ENCODE measurements at places on chromosomes 3 and 15.

- DNase-seq = no peak
These were observed 116.7 kb downstream of the WDR76 start for GRCh38 chr15:43943511-43943910.

DNA sequence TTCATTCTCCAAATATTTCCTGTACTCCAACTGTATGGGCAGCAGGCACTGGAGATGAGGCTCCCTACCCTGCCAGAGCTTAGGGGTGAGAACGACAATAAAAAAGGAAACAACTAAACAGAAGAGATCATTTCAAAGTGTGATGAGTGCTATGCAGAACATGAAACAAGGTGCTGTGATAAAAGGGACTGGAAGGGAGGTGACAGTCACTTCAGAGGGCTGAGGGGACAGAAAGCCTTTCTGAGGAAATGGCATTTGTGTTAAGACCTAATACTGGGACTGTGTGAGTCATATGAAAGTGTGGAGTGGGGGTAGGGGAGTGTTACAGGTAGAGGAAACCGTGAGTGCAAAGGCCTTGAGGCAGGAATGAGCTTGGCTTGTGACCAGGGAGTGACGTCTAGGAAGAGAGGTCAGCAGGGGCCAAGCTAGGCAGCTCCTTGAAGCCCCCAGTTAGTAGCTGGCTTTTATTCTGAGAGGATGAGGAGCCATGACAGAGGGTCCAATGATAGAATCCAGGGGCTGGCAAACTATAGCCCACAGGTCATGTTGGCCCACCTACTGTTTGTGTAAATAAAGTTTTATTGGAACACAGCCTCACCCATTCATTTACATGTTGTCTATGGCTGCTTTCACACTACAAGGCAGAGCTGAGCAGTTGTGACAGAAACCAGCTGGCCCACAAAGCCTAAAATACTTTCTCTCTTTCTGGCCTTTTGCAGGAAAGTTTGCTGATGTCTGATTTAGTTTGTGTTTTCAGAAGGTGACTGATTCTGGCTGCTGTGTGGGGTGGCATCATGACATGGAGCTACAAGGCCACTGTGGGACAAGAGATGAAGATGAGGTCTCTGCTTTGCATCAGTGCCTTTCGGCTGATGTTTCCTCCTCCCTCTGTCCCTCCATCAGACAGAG lies 56.6 kb downstream of the LSM3 start:
- DNase-seq = no peak

- DNase-seq = no peak
These were observed 40.4 kb upstream of the SLC41A3 start for GRCh38 chr3:126124148-126124868.

DNA sequence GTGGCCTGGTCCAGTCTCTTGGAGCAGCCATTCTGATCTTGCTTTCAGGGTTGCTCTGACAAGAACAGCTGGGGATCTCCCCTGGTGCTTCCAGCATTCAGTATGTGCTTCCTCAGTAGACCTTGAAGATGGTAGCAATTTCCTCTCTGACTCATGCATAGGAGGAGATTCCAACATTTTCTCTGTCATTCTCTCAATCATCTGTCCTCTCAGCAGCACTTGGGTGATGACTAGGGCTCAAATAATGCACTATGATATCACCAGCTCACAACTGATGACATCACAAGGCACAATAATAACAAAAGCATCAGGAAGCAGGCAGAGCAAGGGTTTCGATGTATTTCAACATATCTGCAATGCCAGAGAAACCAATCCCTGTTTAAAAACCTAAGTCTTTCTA lies 52.7 kb downstream of the NFKBIZ start:
- DNase-seq = peak; percentile 70

GRCh38 chr15:69096196-69096595 lies 64.2 kb upstream of the GLCE start:
- DNase-seq = no peak

DNA sequence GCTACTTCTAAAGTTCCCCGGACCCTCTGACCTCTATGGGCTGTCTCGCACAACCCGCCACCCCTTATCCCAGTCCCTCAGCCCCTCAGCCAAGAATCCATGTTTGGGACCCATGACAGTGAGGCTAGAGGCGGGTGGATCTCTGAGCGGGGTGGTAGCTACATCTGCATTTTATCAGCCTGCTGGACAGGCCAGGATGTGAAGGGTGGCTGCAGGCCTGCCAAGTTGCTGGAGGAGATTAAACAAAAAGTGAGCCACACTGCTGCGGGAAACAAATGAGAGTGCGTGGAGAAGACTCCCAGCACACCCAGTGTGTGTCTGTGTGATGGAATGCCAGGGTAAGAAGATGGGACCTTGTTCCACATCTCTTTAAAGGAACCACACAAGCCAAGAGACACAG lies 51.1 kb upstream of the SPATA12 start:
- no peak for DNase-seq

DNA sequence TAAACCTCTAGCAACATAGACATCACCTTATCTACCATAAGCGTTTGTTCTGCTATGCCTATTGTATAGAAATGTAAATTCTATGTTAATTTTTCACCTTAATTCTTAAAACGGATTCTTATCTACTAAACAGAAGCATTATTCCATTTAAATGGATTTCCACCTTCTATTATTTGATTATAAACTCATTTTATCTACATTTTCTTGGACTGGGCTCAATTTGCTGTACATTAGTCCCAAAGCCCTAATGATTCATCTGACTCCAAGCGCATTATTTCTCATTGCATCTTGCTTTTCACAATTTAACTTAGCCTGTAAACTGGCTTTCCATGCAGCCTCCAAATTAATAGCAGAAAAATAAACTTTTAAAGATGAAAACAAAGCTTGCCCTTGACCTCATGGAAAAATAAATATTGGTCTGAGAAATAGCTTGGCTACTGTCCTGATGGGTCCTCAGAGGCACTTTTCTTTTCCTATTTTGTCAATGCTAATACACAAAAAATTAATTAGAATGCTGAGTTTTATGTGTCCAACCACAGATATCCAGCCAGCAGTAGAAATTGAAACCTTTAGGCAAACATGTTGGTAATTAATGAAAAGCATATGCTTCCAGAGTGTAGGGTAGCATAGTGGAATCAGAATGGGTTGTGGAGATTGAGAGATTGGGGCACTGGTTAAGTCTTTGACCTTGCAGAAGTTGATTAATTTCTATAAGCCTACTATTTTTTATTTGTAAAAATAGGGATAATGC lies 81.4 kb upstream of the CFAP20DC start:
- no peak for DNase-seq

DNA sequence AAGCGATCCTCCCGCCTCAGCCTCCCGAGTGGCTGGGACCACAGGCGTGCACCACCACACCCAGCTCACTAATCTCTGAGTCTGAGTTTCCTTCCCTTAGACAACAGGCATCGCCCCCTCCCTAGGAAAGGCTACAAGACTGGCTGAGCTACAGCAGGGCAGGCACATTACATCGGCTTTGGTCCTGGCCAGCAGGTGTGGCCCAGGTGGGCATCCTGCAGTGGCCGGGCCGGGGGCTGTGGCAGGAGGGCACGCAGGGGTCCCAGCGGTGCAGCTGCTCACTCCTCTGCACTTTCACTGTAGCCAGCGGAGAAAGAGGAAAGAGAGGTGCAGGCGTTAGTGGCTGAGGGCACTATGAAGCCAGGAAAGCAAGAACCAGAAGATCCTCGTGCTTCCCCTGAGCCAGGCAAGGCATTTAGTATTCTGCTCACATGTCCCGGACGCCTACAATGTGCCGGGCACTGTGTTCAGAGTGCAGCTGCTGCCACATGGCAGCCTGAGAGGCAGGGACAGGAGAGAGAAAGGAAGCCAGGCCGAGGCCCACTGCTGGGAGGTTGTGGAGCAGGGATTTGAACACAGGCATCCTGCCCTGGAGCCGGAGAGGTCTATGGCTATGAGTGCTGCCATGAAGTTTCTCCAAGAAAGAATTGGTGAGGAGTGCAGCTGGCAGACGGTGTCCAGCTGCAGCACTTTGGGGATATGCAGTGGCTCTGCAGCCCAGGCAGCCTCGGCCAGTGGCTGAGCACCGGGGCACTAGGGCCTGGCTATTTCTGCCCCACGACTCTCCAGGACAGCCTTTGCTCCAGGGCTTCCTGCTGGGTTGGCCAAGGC lies 22.3 kb downstream of the GRIP2 start:
- no peak for DNase-seq

- DNase-seq = peak; percentile 34
These were observed 630.8 kb upstream of the KCNMB2 start for GRCh38 chr3:177905173-177906125.

GRCh38 chr3:195763076-195763830 lies 42.5 kb downstream of the MUC20 start:
- DNase-seq = no peak

DNA sequence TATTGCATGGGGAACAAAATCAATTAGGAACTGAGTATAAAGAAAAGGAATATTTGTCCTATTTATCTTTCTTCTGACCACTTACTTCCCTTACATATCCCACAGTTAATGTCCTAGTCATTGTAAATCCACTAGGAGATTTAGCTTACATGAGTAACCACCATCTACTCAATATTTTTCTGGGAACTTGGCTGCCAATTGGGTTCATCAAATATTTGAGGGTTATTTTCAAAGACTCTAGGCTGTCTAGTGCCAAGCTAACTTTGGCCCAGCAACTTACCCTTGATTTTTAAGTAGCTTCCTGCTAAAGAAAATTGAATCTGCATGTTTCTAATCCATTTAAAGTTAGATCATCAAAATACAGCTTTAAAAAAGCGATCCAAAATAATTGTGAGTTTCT lies 362.5 kb upstream of the EPHA3 start:
- no peak for DNase-seq

- DNase-seq = no peak
These were observed 227.1 kb downstream of the RPLP1 start for GRCh38 chr15:69679623-69680228.

DNA sequence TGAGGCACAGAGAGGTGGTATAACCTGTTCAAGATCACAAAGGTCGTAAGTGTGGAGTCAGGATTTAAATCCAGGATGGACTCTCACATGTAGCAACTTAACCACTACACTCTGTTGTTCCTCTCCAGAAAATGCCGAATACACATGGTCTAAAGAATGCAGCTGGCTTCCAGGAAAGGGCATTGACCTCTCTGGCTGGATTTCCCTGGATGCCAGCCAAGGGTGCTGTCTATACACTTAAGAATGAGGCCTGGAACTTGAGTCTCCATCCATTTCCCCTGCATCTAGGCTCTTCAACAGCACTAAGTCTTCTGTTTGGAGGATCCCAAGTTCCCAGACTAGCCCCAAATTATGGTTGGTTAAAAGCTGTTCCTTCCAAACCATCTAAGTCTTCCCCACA lies 60.5 kb downstream of the CERS3 start:
- no peak for DNase-seq

GRCh38 chr3:4580346-4581123 lies 87.4 kb downstream of the ITPR1 start:
- DNase-seq = no peak

DNA sequence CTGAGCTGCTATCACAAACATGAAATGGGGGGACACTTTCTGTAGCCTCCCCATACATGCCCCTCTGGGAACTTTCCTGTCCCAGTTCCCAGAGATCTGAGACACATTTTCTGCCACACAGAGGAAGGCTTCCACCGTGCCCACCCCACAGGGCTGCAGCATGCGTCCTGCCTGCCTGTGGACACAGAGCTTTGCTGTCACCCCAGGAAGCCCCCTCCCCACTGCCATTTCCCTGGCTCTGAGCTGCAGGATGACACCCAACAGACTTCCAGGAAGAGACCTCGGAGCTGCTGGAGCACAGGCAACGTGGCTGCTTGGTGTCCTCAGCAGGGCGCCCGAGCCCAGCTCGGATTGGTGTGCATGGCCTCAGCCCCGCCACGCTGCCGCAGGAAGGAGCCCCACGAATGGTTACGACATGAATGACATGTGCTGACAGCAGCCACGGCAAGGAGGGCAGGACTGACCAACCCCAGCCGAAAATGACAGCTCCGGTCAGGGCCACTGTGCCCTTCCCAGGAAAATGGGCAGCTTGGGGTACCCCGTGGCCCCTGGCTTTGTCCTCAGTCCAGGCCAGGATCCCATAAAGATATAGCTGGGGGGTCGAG lies 81.3 kb downstream of the VGLL4 start:
- no peak for DNase-seq

DNA sequence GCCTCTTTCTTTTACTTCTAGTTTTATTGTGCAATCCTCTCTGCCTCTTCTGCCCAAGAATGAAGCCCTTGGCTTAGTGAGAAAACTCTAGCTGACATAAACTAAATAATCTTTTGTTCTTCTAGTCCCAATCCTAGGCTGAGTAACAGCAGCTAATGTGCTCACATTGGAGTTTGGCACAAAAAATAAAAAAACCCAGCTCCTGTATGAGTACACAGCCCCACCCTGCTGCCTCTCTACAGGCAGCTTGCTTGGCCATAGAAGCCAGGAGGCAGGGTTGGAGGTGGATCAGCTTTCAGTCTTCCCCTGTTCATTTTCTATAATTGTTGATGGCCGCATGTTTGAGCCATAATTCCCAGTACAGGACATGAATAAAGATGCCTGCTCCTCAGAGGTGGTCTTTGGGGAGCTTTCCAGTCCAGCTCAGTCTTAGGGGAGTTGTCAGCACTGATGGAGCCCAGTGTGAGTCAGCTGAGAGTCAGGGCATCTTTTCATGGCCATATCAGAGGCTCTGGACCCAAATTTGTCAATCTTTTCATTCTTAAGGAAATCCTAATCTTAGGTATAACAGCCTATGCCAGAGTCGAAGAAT lies 46.7 kb downstream of the RTP1 start:
- no peak for DNase-seq

DNA sequence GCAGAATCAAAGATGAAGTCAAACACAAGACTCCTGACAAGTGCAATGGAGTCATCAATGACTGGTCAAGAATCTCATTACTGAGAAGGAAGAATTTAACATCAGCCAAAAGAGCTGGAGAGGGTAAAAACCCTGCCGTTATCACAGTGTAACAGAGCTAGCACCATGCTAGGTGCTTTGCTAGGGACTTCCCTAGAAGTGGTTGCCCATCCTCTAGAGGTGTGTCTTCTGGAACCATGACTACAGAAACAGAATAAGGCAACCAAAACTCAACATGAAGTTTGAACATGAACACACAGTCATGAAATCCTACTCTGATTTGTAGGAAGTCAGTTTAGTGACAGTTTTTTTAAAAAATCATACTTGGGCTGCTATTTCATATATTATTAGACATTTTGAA lies 9.5 kb downstream of the ACAD11 start:
- no peak for DNase-seq

DNA sequence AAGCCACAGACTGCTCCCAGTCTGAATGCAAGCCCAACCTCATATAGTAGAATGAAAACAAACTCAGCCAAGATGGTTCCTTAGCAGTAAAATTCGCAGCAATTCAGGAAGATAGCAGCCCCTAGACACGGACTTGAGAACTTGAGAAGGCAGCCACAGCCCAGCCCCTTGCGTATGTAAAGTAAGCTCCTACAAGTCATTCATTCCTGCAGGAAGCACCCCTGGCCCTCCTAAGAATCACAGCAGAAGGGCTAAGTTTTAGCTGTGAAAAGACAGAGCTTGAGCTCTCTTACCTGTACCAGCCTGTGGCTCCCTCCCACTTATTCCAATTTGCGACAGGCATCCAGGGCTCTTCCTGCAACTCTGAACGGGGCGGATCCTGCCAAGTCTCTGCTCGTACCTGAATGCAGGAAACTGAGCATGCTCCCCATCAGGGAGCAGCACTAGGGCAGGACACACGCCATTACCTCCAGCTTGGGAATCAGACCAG lies 136.4 kb downstream of the MAGI1 start:
- no peak for DNase-seq

Measured in endothelial cell of umbilical vein (primary cell).